Stimulated activated CD4-positive, alpha-beta T cell treated with anti-CD3 and anti-CD28 coated beads, TNF-alpha, amount 100 ng/mL, for 1 hour (primary cell): ENCODE measurements at places on chromosomes 12 and 14.

GRCh38 chr14:54766276-54767138 is 136.1 kb downstream of the GCH1 start:
- no peak for DNase-seq

DNA sequence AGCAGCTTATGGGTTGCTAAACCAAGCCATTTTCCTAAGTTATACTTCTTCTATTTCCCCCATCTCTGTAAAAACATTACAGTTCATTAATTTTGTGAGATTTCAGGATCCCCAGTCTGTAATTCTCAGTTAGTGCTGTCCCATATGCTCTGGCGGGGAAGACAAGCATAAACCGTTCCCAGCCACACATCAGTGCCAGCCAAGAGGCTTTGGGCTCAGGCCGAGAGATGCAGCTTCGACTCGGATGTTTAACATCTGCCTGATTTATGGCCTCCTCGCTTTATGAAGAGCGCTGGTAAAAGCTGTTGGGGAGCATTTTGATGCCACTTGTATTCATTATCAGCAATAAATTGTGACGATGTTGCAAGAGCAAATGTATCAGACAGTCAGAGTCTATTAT is 349.1 kb upstream of the CCDC196 start:
- no peak for DNase-seq

- DNase-seq, result no peak
Observed at GRCh38 chr12:22709292-22709691, 84.3 kb downstream of the ETNK1 start.

DNA sequence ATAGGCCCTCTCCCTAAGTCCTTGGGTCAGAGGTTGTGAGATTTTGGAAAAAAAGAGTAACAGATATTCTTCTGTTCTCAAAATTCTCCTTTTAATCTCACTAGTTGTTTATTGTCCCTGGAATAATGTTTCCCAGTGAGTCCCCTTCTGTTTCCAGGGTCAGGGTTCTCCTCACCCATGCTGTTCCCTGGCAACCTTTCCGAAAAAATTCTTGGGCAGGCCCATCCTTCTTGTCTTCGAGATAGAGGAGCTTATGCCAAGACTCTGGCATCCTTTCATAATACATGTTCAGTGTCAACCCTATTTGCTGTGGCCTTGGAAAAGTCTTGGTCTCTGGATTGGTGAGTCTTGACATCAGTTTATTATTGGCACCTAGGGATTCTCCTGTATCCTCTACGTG is 212.4 kb upstream of the FAR2 start:
- no peak for DNase-seq

DNA sequence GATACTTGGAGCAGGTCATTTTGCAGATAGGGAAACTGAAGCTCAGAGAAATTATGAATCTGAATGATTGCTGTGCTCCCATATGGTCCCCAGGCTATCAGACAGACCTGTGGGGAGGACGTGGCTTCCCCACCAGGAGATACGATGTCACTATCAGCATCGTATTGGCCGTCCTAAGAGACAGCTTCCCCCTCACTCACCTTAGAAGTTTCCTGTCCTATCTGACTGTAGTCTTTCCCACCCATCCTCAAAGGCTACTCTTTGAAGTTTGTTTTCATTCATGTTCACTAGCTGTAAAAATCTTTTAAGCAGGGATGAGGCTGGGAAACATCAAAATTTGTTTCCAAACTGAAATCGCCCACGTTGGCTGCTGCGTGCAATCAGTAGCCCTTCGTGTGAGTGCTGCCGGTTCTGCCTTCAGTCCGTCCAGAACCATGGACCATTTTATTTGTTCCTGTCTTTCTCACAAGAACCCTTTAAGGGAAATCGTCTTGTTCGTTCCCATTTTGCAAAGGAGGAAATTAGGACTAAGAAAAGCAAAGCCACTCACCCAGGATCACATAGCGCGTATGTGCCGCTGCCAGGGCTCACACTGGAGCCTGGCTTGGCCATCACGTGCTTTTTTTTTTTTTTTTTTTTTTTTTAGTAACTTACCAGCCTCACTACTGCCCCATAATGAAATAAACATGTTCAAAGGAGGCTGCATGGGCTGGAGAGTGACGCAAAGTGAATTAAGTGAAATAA is 1.0 kb upstream of the KDM2B start:
- DNase-seq, result no peak
